ENCODE measurements at places on chromosomes 1 and 21.

GRCh38 chr21:18603261-18603660 is 199.7 kb upstream of the TMPRSS15 start:
- DNase-seq: peak; percentile 4

GRCh38 chr1:200991097-200991614 is 32.4 kb downstream of the KIF21B start:
- DNase-seq: no peak

DNA sequence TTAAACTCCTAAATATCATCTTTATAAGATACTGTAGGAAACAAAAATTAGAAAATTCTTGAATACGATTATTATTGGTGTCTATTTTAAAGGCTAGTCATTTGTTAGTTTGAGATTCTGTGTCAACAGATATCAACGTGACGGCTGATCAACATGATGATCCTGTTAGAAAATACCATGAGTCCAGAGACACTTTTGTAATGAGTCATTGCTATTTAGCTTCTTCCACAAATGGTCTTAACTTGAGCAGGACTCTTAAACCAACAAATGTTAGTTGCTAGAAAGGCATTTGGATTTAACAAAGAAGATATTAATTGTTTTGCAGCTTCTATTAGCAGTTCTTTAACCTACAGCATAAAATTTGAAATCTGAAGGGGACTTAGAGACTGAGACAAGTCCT is 131.2 kb downstream of the TGFB2 start:
- DNase-seq: no peak

- peak; percentile 96 for DNase-seq
Measured at GRCh38 chr1:162856260-162856659, 4.7 kb downstream of the CCDC190 start.

DNA sequence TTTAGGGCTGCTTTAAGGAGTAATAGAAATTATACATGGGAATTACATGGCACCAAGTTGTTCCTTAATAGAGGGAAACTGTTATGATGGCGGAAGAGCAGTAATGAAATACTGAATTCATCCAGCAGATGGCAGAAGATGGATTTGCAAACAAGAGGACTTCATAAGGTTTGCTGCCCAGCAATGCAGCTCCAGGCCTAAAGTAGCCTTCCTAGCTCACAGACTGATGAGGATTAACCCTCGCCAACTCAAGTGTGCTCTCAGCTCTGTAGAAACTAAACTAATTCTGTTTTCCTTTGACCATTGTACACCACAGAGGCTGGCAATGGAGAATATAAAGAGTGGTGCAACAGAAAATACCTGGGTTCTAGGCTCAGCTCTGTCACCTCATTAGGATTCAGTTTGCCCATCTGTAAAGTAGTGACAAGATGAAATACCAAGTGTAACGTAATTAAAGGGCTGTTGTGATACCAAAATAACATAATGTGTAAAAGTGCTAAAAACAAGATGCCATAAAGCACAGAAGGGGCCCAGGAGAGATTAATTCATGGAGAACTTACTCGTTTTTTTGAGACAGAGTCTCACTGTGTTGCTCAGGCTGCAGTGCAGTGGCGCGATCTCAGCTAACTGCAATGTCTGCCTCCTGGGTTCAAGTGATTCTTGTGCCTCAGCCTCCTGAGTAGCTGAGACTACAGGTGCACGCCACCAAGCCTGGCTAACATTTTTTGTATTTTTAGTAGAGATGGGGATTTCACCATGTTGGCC is 102.4 kb upstream of the SERBP1 start:
- peak; percentile 83 for DNase-seq

- DNase-seq: no peak
Measured at GRCh38 chr1:198350456-198350855, 190.0 kb downstream of the ATP6V1G3 start.

DNA sequence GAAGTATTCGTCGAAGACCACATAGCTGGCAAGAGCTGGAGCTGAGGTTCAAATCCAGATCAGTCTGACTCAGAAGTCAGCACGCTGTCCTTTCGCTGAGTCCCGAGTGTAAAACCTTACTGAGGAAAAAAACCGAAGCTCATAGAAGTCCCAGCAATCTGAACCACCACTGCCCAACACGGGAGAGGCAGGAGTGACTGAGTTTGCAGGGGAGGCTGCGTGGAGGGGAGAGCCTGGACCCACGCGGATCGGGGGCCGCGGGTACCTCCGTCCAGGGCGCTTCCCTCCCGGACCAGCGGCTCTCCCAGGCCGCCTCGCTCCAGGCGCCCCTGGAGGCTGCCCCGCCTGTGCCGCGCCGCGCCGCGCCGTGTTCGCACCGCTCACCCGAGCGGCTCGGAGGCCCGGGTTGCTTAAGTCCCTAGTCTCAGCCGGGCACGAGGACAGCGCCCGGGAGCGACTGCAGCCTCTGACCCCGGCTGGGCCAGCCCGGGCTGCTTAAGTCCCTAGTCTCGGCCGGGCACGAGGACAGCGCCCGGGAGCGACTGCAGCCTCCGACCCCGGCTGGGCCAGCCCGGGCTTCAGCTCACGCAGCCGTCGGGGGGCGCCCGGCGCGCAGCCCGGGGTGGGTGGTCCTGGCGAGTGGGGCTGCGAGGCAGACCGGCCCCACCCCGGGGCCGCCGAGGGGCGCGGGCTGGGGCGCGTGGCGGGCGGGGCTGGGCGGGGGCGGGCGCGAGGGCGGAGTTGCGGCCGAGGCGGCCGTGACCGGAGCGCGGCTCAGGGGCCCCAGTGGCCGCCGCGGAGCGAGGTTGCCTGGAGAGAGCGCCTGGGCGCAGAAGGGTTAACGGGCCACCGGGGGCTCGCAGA is at the start of gene ADAMTSL4:
TSS of gene ADAMTSL4 (plus strand) at position 777 of the 864 bp plus-strand sequence. CDS start 2,881 bp downstream, outside the sequence.
- no peak for DNase-seq

DNA sequence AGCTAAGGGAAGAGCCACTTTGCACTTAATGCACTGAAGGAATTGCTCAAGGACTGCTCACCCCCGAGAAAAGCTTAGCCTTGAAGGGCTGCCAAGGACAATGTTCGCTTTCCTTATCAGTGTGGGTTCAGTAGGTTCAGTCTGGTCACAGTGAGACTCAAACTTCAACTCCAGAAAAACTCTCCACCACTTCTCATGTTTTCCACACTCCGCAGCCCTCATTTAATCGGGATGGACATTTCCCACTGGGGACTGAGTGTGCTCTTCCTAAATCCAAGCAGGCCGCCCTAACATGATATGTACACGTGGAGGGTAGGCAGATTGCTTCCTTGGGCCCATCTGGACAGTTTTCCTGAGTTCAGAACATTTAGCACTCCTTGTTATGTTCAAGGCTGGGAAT is 19.5 kb downstream of the SUSD4 start:
- no peak for DNase-seq

- DNase-seq: no peak
Measured at GRCh38 chr1:113747376-113747775, 11.9 kb downstream of the PHTF1 start.

DNA sequence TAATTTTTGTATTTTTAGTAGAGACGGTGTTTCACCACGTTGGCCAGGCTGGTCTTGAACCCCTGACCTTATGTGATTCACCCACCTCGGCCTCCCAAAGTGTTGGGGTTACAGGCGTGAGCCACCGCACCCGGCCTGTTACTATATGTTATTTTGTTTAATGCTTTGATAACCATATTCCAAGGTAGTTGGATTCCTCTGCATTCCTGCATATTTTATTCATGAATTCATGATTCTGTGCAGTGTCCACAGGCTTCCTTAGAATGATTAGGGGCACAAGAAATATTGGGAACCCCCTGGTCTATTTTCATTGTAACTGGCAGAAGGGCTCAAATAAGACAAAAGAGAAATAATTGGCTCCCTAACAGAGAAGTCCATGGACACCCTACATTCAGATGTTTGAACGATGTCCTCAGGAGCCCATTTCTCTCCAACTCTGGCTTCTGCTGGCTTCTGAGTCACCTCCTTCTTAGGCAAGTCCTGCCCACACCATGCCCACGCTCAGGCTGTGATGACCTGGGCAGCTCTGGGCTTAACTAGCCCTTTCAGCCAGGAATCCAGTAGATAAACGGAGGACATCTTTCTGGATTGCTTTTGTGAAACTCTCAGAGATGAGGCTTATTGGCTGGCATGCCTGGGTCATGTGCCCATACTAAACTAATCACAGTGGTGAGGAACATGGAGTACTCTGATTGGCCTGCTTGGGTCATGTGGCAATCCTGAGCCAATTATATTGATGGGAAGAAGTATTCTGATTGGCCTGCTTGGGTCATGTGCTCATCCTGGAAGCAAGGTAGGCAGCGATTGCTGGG is 32.6 kb downstream of the TNFRSF8 start:
- no peak for DNase-seq

GRCh38 chr1:29397256-29397590 is 160.9 kb downstream of the PTPRU start:
- no peak for DNase-seq

DNA sequence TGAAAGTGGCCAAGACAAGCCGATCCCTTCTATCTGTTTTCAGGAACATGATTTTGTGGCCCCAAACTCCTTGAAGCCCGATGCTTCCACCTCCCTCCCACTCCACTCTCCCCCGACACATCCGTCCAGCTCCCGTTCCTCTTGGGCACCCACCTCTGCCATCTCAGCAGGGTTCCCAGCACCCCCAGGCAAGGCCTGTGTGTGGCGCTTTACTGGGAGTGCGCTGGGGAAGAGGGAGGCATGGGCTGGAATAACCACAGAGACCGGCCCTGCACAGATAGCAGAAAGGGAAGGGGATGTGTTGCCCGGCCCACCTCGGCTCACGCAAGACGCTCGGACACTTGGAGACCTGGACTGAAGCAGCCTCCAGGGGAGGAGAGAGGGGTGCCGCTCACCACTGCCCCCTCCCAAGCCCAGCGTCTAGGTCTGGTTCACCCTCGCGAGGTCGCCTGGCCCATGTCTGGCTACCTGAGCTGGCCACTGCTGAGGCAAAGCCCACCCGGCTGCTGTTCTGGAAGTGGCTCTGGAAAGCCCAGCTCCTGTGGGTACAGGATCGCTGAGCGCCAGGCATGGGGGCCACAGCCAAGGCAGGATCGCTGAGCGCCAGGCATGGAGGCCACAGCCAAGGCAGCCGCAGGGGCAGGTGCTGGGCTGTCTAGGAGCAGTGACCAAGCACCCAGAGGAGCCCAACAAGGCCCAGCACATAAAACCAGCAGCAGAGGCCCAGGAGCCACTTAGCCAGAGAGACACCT is 23.8 kb upstream of the COL18A1 start:
- DNase-seq: no peak

- no peak for DNase-seq
Measured at GRCh38 chr1:9068981-9069325, 482 bp downstream of the SLC2A5 start.

GRCh38 chr1:47682786-47683350 is 245.0 kb downstream of the FOXD2 start:
- no peak for DNase-seq

GRCh38 chr1:11845641-11846335 is 1.8 kb downstream of the NPPA start:
- peak; percentile 22 for DNase-seq

- DNase-seq: no peak
Measured at GRCh38 chr1:88079036-88079435, 605.0 kb upstream of the PKN2 start.

GRCh38 chr1:11650331-11650991 is 3.8 kb downstream of the FBXO2 start:
- no peak for DNase-seq

GRCh38 chr1:1889847-1890505 is 911 bp downstream of the GNB1 start:
- no peak for DNase-seq

GRCh38 chr1:224427346-224427745 is 7.3 kb downstream of the WDR26 start:
- peak; percentile 39 for DNase-seq

DNA sequence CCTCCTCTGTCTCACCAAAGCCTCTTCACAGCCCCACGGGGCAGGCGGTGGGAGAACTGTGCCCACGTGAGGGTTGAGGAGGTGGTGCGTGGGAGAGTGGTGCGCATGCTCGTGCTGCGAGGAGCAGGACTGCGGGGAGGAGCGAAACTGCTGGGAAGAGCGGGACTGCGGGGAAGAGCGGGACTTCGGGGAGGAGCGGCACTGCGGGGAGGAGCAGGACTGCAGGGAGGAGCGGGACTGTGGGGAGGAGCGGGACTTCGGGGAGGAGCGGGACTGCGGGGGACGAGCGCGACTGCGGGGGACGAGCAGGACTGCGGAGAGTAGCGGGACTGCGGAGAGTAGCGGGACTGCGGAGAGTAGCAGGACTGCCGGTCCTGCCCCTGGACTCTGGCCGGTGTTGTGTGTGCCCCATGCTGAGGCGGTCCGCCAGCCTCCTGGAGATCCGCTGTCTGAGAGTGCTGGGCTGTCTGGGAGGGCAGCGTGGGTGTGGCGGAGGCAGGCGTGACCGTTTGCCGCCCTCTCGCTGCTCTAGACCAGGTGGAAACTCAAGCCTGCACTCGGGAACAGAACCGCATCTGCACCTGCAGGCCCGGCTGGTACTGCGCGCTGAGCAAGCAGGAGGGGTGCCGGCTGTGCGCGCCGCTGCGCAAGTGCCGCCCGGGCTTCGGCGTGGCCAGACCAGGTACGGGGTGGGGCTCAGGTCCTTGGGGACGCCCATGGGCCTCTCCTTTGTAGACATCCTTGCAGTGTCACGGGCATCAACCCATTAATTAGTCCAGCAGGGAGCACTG is 24.6 kb downstream of the TNFRSF1B start:
- DNase-seq: no peak

DNA sequence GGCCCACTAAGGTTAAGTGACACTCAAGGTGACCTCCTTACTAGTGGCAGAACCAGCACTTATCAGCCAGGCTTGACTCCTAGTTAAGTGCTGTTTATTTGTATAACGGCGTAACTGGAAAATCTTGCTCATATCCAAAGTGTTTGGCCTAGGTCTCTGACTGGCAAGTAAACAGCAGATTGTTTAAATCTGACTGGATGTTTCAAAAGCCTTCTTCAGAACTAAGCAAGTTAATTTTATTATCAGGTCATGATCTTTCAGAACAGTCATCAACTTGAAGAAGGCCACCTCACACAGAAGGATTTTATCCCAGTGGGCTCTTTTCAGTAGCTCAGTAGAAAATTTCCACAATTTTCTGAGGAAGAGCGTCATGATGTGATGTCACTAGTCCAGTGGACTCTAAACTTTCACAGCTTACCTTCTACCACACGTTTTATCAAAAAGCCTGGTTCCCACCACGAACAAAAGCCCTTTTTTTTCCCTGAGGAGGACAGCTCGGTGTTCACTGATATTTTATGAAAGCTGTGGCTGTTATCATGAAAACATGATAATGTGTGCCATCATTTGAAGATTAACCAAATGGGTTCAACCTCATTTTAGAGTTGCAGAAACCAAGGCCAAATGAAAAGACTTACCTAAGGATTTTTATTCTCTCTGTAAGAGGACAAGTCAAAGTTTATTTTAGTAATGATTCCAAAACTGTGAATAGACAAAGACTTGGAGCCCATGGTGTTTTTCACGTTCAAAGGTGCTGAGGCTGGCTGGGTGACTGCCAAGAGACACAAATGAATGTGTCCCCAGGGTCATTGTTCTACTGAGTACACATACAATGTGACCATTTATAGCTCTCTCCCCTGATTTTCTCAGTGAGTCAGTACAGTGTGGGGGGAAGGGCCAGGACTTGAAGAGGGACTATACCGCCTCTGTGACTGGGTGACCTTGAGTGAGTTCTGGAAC is 9.1 kb downstream of the SGIP1 start:
- DNase-seq: no peak

Measured in astrocyte of the cerebellum (primary cell).